WTC11 (cell line): ENCODE measurements at places on chromosomes 7 and 10.

DNA sequence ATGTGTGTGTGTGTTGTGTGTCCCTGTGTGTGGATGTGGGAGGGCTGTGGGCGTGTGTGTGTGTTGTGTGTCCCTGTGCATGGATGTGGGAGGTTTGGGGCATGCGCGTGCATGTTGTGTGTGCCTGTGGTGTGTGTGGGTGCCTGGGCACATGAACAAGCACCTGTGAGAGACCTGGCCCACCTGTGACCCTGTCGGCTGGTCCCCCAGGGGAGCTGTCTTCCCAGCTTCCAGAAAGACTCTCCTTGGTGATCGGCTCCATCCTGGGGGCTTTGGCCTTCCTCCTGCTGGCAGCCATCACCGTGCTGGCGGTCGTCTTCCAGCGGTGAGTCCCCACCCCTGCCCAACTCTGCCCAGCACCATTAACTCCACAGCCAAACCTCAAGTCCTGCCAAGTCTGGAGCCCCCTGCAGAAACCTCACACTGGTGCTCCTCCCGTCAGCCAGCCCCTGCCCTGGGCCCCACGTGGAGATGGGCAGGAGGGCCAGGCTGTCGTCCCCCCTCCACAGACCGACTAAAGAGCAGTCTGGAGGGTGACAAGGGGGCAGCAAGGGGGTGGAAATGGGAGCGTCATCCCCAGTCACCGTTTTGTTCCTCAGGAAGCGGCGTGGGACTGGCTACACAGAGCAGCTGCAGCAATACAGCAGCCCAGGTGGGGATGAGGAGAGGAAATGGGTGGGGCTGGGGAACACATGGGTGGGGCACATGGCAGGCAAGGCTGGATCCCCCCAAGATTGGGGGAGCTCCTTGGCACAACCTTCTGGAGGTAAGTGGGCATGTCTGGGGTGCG is 12.7 kb downstream of the EPHB6 start:
- H3K4me1 ChIP-seq: peaks cover 28% of the 10 kb centered on the region
- no peak overlapping the region for H3K4me3 ChIP-seq

DNA sequence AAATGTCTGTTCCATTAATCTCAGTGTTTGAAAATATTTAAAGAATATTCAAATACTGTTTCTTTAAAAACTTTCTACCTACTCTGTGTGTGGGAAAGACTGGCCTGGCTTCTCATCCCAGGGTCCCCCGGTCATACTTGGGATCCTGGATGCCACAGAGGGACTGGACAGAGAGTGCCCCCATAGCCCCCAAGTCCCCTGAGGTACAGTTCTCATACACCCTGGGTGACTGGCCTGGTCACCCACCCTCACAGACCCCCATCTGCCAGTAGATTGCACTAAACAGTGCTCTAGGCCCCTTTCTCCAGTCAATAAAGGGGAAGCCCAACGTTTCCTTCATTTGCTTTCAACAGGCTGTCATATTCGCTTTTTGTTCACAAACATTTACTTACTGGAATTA is 3.0 kb downstream of the TMEM273 start:
- H3K27ac ChIP-seq: no peak overlapping the region
- H3K36me3 ChIP-seq: no peaks in the 10 kb centered on the region
- no peak overlapping the region for H3K4me3 ChIP-seq
- 0 out of 2 replicates have a peak, but pooled peaks cover 4% of the 10 kb centered on the region for H3K4me1 ChIP-seq
- no peak for DNase-seq

- no peaks in the 10 kb centered on the region for H3K36me3 ChIP-seq
- H3K4me3 ChIP-seq: no peak overlapping the region
- no peak for DNase-seq
- H3K27me3 ChIP-seq: no peaks in the 10 kb centered on the region; the same call in 1 of the 2 replicates
- peaks cover 20% of the 10 kb centered on the region for H3K4me1 ChIP-seq
Measured at GRCh38 chr7:28630350-28630749, 218.0 kb downstream of the CREB5 start.

DNA sequence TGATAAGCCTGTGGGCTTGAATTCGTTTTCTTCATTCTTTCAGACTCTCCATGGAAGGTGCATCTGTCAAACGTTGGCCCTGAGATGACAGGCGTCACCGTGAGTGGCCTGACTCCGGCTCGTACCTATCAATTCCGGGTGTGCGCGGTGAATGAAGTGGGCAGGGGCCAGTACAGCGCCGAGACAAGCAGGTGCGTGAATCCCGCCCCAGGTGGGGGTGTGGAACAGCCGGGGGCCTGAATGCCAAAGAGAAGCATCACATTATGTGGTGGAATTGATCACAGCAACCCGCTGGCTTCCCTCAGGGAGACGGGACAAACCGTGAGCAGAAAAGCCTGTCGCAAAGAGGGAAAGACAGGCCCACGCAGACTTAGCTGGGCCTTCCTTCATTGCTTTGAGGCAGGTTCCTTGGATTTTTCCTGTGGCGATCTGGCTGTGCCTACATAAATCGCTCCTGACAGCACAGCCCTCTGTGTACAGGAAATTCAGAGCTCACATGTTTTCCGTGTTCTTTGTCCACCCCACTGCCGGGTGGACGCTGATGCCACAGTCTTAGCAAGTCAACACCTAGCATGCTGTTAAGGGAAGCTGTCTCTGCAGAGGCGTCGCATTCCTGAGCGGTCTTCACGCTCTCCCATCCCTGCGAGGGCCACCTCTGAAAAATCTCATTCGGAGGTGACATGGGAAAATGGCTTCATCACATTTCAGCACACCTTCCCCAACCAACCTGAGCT is 671.0 kb upstream of the FOXK1 start:
- peaks cover 69% of the 10 kb centered on the region for H3K4me1 ChIP-seq
- peaks cover 9% of the 10 kb centered on the region for H3K36me3 ChIP-seq
- peak overlapping the region; percentile 63 for H3K27ac ChIP-seq

DNA sequence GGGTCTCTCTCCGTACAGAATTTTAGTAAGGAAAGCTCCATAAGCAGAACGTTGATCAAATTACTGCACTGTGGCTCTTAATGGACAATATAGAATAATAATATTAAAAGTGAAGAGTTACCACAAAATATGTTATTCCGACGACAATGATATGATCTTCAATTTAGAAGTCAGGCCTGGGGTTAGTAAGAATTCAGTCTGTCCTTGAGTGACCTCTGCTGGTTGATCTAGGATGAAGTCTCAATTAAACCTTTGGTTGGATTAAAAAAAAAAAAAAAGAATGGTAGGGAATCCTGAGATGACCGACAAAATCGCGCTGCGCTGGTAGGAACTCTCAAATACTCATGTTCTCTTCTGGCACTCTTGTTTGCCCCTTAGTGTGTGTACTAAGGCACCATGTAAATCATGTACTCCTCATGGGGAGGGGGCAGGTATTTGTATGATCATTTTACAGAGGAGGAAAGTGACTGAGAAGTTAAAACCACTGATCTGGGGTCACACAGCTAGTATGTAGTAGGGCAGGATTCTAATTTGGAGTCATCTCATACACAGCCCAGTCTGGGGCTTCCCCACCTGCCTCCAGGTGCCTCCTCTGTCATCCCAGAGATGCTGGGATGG is 161.3 kb upstream of the NPVF start:
- H3K27me3 ChIP-seq: no peaks in the 10 kb centered on the region
- DNase-seq: no peak
- H3K4me1 ChIP-seq: peaks cover 6% of the 10 kb centered on the region
- no peak overlapping the region for H3K4me3 ChIP-seq
